Right atrium auricular region (tissue), 2 donors: ENCODE measurements at places on chromosomes 11 and 22. TPM values are rescaled to one million over a fixed set of nuclear protein-coding genes. Genes with fewer than 3 reads are reported as not detected.

DNA sequence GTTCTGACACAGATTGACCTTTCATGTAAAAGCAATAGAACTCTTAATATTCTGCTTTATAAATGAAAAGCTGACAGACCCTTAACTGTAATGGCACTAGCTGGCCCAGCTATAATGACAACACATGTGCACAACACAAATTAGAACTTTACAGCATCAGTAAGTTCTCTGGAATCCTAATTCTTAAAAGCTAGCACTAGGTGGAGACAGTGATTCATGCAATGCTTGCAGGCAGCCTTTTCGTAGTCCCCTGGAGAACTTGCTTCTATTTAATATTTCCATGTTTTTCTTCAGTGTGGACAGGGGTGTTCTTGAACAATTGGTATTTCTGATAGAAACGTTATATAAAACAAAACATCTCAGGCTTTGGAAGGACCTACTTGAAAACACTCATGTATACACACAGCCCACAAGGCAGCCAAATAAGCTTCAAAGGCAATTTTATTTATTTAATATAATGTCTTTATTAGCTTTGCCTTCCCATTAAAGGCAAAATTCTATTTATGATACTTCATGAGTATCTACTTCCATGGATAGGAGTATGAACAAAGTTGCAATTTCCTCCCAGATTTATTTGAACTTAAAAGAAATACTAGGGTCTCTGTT lies 374.3 kb upstream of the MPPED2 start:
- H3K27me3 ChIP-seq, result no peaks in the 10 kb centered on the region
- no peaks in the 10 kb centered on the region for H3K36me3 ChIP-seq

Gene LRRC32
- 37.9 TPM for total RNA-seq

DNA sequence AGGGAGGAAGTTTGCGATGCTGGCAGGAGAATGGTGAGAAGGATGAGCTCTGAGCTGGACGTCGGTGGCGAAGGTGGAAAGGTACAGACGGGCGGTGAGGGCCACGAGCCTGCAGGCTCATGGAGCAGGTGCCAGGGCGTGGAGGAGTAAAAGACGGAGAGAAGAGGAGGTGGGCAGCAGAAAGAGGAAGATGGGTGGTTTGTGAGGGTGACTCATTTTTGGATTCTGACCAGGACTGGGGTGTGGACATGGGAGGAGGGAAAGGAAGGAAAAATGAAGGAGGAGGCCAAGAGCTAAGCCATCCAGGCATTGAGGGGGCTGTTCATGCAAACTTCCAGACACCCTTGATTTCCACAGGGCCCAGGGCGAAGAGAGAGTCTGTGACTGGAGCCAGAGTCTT lies 3.5 kb downstream of the ZDHHC24 start:
- no peak overlapping the region for H3K4me3 ChIP-seq
- H3K4me1 ChIP-seq, result no peaks in the 10 kb centered on the region
- H3K36me3 ChIP-seq, result peaks cover 15% of the 10 kb centered on the region

DNA sequence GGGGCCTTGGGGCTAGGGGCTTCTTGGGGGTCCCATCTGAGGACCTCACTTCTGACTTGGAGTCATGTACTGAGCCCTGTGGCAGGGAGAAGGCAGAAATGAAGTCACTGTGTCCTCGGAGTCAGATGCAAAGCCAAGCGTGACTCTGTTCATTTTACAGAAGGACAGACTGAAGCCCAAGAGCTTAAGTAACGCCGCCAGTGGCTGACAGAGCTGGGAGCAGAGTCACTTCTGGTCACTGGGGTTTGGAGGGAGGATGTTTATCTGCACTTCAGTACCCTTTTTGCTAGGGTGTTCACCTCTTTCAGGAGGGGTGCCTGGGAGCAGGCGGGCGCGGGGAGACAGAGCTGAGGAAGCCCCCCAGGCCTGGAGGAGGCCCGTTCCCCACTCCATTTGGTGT lies 10.7 kb downstream of the CD6 start:
- H3K27me3 ChIP-seq, result no peaks in the 10 kb centered on the region
- H3K4me1 ChIP-seq, result no peaks in the 10 kb centered on the region
- H3K27ac ChIP-seq, result no peak overlapping the region
- DNase-seq, result no peak
- H3K36me3 ChIP-seq, result no peaks in the 10 kb centered on the region

DNA sequence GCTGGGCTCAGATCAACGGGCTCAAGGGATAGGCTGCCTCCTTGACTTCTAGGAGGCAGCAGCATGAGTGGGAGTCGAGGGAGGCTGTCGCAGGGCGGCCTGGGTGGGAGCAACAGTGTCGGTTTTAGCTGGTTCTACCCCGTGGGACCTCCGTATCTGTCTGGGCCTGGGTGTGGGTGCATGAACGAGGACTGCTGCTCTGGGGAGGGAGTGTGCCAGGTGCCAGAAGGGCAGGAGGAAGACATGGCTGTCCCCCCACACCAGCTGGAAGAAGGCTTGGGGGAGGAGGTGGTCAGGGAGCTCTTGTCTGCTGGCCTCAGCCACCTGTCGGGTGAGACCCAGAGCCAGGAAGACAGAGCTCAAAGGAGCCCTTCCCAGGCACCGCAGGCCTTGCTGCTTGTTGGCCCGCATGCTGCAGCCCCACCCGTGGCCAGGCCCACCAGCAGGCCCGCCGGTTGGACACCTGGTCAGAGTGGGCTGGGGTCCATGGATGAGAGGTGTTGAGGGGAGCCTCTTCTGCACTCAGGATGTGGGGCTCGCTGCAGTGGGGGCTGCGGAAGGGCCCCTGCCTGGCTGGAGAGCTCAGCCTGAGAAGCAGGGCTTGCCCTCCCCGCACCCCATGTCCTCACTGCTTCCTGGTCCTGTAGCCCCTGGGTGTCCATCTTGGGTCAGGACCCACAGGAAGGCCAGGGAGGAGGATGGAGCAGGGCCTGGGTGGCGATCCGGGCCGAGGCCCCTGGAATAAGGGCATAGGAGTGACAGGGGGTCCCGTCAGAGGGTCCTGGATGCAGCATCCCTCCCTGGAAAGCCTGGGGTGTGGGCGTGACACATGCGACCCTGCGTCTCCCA lies 3.4 kb downstream of the CEND1 start:
- no peaks in the 10 kb centered on the region for H3K36me3 ChIP-seq
- no peak for DNase-seq
- H3K4me1 ChIP-seq, result peaks cover 24% of the 10 kb centered on the region
- H3K4me3 ChIP-seq, result no peak overlapping the region
- H3K27me3 ChIP-seq, result no peaks in the 10 kb centered on the region
- no peak overlapping the region for H3K27ac ChIP-seq

DNA sequence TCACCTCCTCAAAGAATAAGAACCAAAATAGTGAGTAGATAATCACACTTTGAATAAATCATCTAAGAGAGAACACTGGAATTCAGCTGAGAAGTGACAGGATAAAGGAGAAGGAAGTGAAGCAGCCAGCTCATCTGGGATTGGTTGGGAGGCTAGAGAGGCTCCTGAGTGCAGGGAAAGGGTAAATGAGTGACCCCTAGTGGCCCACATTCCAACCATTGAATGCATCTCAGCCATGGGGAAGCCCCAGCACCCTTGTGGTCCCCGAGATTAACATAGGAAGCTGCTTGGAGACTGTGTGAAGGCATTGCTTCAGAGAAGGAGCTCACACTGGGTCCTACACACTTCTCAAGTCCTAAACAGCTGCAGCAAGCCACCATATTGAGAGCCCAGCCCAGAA lies 82.3 kb downstream of the JRKL start:
- H3K27ac ChIP-seq, result no peak overlapping the region
- H3K27me3 ChIP-seq, result no peaks in the 10 kb centered on the region
- DNase-seq, result no peak
- H3K36me3 ChIP-seq, result no peaks in the 10 kb centered on the region

Gene GPR83
- not detected for total RNA-seq

GRCh38 chr11:36469881-36470802 lies 39.9 kb downstream of the TRAF6 start:
- H3K36me3 ChIP-seq, result no peaks in the 10 kb centered on the region
- DNase-seq, result no peak
- no peaks in the 10 kb centered on the region for H3K27me3 ChIP-seq
- no peaks in the 10 kb centered on the region for H3K4me1 ChIP-seq

Gene TNNT3
- 16.4 TPM for total RNA-seq
